ENCODE measurements at places on chromosomes 7 and 10.

GRCh38 chr10:100972115-100972903, 3.0 kb downstream of the SEMA4G start:
- DNase-seq, result no peak

- DNase-seq, result no peak
These were observed 92.7 kb downstream of the RSU1 start for GRCh38 chr10:16724509-16724908.

- no peak for DNase-seq
These were observed 30.7 kb downstream of the DUSP5 start for GRCh38 chr10:110528224-110528996.

- no peak for DNase-seq
These were observed 206.0 kb downstream of the CELF2 start for GRCh38 chr10:11223507-11224140.

- peak; percentile 59 for DNase-seq
These were observed 1.9 kb upstream of the STX1A start for GRCh38 chr7:73721377-73721817.

DNA sequence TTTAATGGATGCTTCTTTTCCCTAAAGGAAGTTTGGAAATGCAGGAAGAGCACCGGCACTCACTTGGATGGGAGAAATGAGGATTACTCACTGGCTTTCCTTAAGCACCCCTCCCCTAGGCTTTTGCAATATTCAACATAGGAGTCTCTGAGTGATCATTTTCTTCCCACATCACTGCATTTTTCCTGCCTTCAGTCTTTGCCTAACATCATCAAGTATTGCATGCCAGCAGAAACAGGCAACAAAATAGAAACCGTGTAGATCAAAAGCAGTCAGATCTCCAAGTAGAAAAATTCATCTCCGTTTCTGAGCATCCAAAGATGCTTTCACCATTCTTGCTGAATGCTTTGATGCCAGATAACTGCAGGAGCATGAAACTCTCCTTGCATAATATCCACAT, 119.9 kb downstream of the ADCYAP1R1 start:
- no peak for DNase-seq

DNA sequence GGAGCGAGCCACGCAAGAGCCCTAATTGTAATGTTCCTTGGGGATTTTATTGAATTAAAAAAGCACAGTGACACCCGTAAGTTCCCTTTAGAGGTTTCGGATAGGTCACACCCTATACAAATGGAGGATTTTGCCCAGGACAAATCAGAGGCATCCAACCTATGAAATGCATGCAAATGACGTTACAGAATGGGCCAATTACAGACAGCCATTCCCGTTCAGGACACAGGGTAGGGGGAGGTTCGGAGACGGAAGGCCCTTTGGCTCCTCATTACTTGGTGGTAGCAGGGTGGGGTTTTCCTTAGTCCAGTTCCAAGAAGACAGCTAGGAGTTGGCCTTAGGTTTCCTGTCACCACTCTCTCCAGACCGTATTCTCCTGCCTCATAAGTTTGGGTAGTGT, 754.1 kb downstream of the IPMK start:
- DNase-seq, result no peak

DNA sequence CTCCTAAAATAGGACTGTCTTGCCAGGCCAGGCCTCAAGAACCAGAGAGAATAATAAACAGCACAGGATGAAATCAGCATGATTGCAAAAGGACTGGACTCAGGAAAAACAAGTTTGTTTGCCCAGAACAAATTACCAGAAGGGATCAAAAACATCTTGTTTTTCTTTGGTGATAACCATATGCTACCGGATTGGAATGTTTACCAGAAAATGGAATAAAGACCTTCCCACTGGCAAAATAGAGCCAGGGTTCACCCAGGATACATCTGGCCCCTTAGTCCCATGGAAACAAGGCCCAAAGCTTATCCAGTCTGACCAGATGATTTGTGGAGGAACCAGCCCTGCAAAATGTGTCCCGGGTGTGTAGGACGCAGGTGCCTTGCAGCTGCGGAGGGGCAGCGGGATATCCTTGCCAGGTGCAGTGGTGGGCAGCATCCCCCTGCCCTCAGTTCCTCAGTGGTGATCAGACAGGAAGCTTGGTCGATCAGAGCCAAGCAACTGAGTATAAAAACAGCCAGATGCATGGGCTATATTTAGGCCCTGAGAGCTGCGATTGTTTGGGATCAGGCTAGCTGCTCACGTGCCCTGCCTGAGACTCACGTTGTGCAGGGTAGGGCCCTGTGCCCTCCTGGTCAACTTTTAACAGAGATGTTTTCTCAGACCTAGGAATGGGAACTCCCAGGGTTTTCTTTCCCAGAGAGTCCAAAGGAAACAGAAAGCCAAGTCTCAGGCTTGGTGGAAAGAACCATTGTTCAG, 4.6 kb upstream of the ZNF22 start:
- DNase-seq, result no peak

DNA sequence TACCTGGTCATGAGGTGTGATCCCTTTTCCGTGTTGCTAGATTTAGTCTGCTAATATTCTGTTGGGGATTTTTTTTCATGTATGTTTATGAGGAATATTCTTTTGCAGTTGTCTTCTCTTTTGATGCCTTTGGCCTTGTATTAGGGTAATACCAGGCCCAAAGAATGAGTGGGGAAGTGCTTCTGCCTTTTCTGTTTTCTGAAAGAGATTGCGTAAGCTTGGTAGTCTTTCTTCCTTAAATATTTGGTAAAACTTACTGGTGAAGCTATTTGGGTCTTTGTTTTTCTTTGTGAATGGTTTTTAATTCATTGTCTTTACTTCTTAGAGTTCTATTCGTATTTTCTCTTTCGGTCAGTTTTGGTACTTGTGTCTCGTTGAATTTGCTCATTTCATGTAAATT, 51.1 kb downstream of the SHH start:
- no peak for DNase-seq

DNA sequence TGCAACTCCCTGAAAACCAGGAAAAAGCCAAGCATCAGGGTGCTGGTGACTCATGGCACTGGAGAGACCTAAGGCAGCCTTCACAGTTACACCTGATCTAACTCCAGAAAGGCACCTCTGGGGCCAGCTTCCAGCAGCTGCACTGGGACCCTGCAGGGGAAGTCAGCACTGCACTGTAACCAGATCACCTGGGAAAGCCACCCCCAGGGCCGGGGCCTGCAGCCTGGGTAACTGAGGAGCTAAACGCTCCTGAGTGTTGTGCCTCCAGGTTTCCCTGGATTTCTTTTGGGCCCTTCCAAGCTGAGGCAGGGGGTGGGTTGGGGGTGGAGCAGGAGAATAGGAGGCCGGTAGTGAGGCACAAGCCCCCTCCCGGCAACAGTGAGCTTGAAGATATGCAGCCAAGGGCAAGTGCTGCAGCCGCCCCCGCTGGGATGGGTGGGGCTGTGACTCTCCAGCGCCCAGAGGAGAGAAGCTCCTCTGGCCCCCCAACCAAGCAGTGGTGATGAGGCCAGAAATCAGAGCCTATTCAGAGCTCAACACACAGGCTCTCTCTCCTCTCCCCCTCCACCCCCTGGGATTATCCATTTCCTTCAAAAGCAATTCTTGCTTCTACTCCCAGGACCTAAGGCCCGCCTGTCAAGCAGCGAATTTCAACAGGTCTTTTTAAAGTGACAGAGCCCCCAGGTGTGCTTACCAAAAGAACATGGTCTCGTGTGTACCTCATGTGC, 2.6 kb downstream of the CXCL12 start:
- DNase-seq, result no peak

GRCh38 chr7:136399385-136399784, 422.2 kb upstream of the MTPN start:
- no peak for DNase-seq

GRCh38 chr7:114973147-114973546, 51.3 kb downstream of the MDFIC start:
- no peak for DNase-seq

DNA sequence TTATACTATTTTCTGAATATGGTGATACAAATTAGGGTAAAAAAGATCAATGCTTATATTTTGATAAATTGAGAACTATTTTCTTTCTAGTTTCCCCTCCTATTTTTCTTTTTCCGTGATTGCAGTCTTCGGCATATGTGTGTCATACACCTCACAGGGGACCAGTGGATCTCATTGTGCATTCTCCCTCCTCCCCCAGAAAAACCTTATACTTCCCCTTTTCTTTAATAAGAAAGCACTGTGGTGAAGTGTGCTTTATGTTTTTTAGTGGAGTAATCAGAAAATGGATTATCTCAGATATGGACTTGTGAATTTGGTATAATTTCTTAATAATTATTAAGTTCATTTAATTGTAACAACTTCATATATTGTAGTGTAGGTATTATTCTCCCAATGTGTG, 72.8 kb downstream of the BICC1 start:
- DNase-seq, result no peak

DNA sequence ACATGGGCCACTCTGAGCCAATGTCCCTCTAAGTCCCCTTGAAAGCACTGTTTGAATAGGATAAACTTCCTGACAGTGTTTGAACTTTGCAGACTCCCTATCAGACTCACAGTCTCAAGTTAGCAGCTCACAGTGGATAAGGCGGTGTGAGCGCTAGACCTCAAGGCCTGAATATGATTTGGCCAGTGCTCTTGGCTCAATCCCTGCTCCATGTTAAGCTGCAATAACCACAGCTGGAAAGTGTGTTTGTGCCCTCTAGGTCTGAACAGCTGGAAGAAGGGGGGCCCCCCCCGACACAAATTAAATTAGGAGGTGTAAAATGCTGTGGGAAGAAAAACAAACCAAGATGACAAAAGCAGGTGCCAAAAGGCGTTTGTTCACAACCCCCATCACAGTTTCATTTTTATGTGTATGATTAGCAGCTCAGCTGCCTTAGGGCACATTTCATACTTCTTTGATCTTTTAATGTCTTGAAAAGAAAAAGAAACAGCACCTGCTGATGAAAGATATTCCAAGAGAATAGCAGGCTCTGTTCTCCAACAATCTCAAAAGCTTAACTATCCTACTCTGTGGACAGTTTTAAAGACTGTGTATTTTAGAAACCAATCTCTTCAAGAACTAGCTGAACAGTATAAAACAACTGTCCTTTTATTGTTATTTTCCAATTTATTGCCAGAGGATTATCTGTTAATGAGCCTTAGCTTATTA, 167.6 kb downstream of the SNX13 start:
- DNase-seq, result no peak

GRCh38 chr7:93817526-93817925, 73.0 kb downstream of the TFPI2 start:
- no peak for DNase-seq

DNA sequence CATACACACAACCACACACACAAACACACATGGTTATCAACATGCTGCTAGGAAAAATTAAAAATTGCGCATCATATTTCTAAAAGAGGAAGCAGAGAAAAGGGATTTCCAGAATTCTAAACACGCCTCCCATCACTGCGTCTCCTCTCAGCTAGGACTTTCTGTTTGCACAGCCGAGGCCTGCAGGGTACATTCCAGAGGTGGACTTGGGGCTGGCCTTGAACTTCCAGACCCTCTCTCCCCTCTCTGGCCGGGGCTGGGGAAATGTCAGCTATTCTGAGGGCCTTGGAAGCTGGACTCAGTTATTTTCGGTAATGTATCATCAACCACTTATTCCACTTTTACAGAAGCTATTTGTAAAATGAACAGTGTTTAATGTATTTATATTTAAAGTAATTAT, 168.7 kb downstream of the GALNT17 start:
- DNase-seq, result no peak

GRCh38 chr7:34939175-34939574, 98.1 kb downstream of the DPY19L1 start:
- peak; percentile 60 for DNase-seq

GRCh38 chr7:129825209-129825970, 127.4 kb downstream of the UBE2H start:
- DNase-seq, result peak; percentile 73

GRCh38 chr10:6019010-6019782, 41.9 kb upstream of the IL15RA start:
- DNase-seq, result no peak

DNA sequence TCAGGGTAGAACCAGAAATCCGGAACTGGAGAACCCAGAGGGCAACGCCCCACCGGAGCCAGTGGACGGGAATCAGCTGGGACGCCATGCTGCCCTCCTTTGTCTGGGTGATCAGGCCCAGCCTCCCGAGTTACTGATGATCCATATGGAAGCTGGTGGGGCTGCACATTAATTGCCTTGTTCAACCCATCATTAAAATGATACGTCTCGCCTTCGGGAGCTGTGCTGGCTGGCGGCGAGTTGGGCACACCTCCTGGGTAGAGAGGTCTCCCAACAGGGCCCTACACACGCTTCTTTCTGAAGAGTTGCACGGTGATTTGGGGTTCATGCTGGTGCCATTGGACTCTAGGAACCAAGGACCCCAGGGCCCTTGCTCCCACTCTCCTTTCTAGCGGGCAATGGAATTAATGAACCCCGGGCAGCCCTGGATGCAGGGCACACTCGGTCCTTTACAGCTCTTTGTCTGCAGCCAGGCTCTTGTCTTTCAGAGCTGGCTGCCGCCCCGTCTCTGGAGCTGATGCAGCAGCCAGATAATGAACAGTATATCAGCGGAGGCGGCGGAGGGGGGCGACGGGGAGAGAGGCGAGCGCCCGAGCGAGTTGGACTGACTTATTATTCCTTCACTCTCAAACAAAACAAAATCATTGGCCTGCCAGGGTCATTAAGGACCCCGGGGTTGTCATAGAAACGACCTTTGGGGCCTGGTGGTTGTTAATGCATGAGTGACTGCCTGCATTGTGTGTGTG, 412.2 kb upstream of the ZMIZ1 start:
- DNase-seq, result no peak

DNA sequence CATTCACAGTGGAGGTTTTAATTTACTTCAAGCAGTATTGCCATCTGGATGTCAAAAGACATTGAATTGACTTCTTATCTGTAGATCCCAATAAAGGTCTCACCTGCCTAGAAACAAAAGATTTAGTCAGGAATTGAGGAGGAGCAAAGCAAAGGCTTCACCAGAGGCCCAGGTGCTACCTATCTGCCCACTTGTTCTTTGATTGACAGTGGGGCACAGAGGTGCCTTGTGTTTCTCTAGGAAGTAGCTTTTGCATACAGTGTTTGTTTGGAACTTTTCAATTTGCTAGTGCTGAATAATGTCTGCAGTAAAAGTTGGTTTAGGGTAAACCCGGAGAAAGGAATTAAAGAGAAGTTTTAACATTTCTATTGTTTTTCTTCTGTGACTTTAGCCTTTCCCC, 40.4 kb downstream of the AUTS2 start:
- DNase-seq, result no peak

DNA sequence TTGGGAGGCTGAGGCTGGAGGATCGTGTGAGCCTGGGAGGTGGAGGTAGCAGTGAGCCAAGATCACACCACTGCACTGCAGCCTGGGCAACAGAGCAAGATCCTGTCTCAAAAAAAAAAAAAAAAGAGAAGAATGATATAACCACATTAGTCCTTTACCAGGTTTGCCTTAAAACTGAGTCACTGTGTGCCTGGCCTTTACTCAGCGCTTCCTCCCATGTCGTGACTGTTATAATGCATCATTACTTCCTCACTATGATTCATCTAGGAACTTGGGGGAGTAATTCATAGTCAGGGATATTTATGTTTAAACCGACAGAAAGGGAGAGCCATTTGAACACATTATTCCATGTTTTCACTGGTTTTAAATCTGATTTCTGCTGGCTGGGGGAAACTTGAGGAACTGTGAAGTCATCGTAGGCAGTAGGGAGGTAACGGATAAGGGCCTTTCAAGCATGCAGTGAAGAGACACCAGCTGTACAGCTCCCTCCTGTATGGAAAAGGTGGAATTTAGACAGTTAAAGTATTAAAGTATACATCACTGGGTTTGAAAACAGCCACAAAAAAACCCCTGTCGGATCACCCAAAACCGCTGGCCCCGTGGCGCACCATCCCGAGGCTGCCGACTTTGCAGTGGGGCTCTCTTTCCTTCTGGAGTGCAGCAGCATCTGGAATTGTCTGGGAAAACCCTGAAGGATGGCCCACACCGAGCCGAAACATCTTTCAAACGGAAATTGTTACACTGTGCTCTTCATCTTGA, 119.8 kb downstream of the NKX6-2 start:
- peak; percentile 82 for DNase-seq

- DNase-seq, result no peak
These were observed 452.4 kb upstream of the PHF14 start for GRCh38 chr7:10521306-10521705.

Measured in A549 (cell line).